ENCODE measurements at places on chromosomes 5 and 9.

DNA sequence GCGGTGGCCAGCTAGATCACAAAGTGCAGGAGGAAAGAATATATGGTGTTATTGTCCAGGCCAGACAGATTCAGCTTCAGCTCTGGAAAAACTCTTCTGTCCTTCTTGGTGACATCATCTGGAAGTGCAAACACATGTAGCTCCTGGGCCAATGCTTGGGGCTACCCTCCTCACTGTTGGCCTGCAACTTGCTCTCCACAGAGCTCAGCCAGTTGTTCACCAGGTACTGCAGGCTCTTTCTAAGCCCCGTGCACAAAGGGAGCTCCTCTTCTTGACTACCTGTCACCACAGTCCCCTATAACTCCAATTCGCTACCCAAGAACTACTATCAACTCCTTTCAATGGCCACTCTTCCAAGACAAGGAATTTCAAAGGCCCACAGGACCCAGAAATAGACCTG, 1175.9 kb upstream of the CDH9 start:
- no peak for DNase-seq

- no peak for DNase-seq
Observed at GRCh38 chr5:151023651-151024050, 3.3 kb downstream of the GPX3 start.

DNA sequence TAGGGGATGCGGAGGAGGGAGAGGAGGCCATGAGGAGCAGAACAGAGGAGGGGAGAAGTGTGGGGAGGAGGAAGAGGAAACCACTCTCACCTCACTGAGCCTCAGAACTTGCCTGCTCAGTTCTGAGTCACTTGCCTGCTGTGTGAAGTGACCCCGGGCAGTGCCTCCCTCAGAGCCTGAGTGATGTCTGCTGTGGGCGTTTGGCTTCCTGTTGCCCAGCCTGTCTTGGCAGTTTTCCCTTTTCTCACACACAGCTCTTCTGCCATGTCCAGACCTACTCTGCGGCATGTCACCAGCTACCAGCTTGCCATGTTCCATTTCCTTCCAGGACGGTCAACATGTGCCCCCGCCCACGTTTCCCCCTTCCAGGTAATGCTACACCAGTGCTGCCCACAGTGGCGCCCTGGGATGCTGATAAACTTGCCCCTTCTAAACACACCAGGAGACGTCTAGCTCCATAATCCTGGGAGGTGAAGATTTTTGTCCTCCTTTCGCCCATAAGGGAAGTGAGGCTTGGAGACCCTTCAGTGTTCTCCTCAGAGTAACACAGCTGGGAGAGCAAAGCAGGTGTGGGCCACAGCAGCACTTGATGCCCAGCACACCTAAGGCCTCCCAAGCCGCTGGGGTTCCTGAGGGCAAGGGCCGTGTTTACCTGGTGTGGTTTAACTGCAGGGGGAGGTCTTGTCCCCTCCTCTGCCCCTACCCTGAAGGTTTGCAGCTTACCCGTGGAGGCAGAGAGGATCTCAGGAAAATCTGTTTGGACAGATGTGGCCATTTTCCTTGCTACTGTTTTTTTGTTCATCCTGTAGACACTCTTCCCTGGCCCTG, 63.8 kb upstream of the RNF130 start:
- DNase-seq, result no peak

GRCh38 chr5:68960961-68961360, 132.9 kb upstream of the SLC30A5 start:
- DNase-seq, result no peak

GRCh38 chr9:127905004-127905728, 5.8 kb upstream of the ST6GALNAC6 start:
- no peak for DNase-seq

- no peak for DNase-seq
Observed at GRCh38 chr5:137500615-137501225, 1.6 kb upstream of the SPOCK1 start.

- DNase-seq, result no peak
Observed at GRCh38 chr9:85431339-85432102, 310.2 kb downstream of the AGTPBP1 start.

GRCh38 chr9:96177005-96177718, 124.8 kb downstream of the HSD17B3 start:
- no peak for DNase-seq

GRCh38 chr5:10719965-10720364, 41.1 kb downstream of the DAP start:
- DNase-seq, result no peak

- DNase-seq, result no peak
Observed at GRCh38 chr9:133233681-133234432, 24.8 kb upstream of the OBP2B start.

- DNase-seq, result no peak
Observed at GRCh38 chr9:78777747-78778146, 480.8 kb downstream of the PSAT1 start.

DNA sequence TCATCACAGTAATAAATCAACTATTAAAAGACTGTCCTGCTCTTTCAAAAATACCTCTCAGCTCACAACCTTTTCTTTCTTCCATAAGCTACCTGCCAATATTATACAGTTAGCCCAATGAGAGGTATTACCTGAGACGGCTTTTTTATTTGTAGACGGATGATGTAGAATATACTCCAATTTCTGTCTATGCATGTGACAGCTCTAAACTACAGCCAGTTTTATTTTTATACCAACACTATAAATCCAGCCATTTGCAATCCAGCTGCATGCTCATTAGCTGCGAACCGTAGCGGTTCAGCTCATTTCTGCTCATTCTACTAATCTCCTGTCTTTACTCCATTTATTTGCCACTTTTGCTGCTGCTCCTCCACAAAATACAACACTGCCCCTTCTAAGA, 51.2 kb downstream of the TBCA start:
- no peak for DNase-seq

DNA sequence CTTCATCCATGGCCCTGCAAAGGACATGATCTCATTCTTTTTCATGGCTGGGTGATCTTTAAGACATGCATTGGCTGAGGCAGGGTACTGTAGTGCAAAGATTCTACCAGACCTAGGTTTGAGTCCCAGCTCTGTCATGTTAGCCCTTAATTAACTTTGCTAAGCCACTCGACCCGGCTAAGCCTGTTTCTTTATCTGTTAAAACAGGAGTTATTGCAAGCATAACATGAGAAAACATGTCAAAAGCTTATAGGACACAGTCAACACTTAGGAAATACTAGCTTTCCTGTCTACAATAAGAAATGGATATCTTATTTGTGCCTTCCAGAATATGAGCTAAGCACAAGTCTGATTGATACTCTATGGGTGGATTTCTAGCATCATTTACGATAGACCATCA, 92.6 kb downstream of the RASEF start:
- DNase-seq, result no peak

DNA sequence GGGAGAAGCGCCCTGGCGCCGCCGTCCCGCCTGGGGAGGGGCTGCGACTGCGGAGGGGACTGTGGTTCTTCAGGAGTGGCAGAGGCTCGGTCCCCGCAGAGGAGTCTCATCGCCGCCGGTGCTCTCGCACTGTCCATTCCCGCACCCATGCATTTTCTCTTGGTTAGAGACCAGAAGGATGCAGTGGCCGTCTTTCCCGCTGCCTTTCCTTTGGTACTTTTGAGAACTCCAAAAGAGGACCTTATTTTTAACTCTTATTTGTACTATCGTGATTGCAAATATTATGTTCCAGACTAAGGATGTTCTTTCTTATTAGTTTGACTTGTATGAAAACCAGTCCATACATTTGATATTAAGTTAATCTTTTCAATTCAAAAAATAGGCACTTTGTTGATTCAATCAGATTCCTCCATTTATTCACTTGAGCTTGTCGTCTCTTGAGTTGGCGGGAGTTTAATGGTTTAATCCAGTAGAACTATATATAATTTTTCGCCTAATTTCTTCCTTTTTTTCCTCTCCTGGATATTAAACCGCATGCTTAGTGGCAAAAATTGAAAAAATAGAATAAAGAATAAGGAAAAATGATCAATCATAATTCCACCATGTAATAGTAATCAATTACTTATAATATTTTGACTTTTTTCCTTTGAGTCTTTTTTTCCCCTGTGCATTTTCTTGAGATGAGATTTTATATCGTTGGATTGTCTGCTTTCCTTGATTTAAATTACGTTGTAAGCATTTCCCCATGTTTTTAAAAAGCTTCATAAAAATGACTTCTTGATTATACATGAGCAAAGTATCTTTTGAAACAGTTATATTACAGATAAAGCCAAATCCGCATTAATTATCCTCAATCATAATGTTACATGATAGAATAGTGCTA, 861 bp downstream of the ZFYVE16 start:
- no peak for DNase-seq

DNA sequence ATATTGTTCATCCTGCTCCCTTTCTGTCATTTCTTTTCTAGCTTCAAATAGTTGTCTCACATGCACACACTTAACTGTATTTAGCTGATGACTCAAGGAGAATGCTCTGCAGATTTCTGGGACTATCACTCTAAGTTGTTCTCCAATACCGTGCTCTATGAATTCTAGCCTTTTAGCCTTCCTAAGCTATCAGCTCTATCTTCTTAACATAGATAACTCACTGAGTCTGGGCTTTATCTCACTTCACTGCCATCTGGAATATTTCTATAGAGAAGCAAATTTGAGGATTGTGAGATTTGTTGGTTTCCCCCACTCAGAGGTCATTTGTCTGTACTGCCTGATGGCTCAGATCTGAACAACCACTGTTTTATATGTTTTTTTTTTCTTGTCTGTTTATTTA, 369.7 kb downstream of the TUSC1 start:
- DNase-seq, result no peak

GRCh38 chr9:135310134-135310533, 169.4 kb upstream of the PPP1R26 start:
- no peak for DNase-seq

DNA sequence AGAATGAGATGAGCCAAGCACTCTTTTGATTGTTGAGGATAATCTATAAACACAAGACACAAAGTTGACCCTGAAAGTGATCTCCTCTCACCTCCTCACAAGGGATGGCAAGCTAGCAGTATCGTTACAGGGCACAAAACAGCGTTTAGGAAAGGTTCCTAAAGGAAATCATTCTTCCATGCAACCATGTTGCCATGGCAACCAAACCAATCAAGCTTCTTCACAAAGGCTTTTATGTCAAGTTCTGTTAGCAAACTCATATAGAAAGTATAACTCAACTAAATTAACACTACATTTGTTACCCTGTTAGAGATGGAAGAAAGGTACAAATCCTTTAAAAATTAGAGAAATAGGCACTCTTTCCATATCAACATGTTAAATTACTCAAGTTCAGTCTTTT, 1016.8 kb upstream of the DMAC1 start:
- no peak for DNase-seq

DNA sequence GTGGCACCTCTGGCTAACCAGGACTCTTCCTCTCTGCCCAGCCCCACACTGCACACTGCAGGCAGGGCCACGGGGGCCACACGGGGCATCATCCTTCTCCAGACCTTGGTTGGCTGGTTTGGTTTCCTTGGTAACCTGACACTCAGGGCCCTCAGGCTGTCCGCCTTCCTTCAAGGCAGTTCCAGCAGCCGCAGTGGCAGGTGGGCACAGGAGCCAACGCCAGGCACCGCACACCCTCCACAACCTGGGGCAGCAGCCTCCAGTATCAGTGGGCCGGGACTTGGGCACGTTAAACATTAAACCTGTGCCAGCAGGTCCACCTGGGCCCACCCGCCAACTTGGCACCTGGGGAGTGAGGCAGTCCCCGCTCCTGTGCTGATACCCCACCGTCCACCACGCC, 1.9 kb downstream of the NPDC1 start:
- no peak for DNase-seq

- DNase-seq, result no peak
Observed at GRCh38 chr9:97904725-97905124, 17.6 kb downstream of the TRMO start.

- no peak for DNase-seq
Observed at GRCh38 chr5:126941403-126941802, 89.0 kb downstream of the MARCHF3 start.

- DNase-seq, result no peak
Observed at GRCh38 chr5:136128481-136128880, 4.2 kb upstream of the SMAD5 start.

- DNase-seq, result no peak
Observed at GRCh38 chr5:80154749-80155148, 101.1 kb downstream of the SERINC5 start.

GRCh38 chr5:167943343-167943742, 348.1 kb upstream of the WWC1 start:
- DNase-seq, result no peak

DNA sequence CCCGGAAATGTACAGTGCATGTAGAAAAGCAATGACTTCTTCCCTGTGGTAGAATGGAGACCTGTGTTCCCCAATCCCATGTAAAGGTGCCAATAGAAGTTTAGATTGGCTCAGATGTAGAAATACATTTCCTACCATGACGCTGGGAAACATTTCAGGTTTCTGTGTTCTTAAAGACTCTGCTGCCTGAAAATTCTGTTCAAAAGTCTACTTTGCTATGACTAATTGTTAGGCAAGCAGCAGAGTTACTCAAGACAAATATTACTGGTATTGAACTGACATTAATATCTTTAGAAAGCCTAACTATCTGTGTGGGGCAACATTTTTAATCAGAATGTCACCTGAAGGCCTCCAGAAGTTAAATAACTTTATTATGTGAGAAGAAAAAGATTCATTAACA, 75.5 kb upstream of the ELL2 start:
- no peak for DNase-seq

DNA sequence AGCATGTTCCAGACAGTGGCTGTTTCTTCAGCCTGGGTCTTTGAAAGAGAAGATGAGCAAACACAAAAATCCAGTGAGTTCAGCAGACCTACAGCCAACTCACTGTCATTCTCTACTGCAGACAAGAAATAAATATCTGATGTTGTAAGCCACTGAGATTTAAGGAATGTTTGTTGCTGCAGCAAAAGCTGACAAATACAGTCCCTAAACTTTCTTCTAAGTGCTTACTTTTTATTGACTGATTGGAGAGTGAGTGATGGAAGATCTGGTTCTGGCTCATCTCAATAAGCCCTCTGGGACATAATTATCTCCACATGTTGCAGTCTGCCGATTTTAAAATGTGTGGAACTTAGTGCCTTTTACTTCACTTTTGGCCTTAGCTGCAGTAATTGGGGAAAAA, 69.9 kb upstream of the LMNB1 start:
- DNase-seq, result no peak

DNA sequence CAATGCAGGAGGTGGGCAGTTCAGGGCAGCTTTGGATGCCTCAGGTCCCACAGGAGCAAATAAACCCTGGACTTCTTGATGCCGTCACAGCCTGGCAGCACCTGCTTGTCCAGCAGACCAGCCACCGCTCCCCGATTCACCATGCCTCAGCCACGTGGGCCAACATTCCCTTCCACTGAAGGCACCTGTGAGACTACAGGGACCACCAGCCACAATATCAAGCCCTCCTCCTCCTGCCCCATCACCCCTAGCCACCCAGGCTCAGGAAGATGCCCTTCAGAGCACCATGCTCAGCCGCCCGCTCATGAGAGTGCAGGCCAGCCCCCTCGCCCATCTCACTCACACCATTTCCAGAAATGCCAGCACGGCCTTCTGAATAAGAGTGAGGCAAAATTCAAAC, 234.7 kb downstream of the SYK start:
- no peak for DNase-seq

Data from thymus (tissue), 14 donors.